Activated CD4-positive, alpha-beta T cell treated with anti-CD3 and anti-CD28 coated beads for 24 hours (primary cell): ENCODE measurements at places on chromosomes 5 and 9.

DNA sequence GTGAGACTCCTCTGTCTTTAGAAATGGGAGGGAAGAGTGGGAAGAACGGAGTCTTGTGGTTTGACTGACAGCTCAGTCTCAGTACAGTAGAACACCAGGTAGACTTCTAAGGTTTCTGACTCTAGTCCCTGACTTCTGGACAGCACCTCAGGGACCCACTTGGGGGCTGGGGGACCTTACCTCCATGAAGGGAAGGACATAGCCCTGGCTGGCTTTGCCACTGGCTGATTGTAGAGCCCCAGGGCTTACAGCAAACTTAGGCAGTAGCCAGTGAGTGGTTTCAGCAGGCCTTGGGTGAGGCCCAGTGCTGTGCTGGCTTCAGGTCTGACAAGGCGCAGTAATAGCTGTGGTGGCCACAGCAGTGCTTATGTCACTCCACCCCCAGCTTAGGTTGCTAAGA, 290.0 kb upstream of the PRR16 start:
- no peak for DNase-seq

GRCh38 chr5:126044111-126044668, 379.0 kb upstream of the GRAMD2B start:
- no peak for DNase-seq

- DNase-seq = no peak
Measured at GRCh38 chr9:37146410-37146809, 26.0 kb downstream of the ZCCHC7 start.

DNA sequence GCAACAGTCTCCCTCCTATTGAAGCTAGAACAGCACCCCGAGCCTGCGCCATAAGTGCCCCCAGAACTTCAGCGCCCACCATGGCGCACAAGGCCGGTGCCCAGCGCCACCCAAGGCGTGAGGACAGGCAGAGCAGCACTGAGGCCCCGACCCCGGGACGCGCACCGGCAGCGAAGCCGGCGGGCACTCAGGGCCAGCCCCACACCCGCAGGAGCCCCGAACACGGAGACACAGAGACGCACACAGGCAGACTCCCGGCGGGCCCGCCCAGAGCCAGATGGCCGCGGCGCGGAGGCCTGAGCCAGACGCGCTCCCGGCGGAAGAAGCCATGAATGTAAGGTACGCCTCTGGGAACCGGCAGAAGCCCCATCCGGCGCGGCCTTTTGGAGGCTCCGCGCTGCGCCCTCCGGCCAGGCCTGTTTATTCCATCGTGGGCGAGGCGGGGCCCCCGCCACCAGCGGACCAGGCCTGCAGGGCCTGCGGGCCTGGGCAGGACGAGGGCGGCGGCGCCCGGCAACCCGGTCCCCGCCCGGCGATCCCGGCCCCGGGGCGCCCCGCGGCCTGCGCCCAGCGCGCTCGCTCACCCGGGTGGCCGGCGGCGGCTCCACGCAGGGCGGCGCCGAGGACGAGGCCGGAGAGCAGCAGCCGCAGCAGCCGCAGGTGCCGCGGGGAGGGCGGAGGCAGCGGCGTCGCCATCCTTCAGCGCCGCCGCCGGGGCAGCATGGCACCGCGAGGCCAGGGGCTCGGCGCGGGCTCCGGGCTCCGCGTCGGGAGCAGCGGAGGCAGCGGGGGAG, 486 bp downstream of the NPDC1 start:
- DNase-seq = no peak

DNA sequence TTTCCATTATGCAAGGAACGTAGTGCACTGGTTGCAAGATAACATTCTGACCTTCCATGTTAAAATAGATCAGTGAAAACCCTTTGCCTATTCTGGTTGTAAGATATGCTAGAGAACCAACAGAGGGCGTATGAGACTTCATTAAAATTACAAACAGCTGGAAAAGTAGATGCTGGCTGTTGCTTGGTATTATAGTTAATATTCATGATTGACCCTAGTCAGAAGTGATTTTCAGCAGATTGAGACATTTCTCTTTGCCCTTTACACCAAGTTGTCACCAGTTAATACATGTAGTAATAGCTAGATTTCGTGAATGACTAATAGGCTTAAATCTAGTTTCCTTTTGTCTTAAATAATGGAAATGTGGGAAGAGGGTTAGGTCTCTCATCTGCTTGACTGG, 13.8 kb upstream of the FGF18 start:
- DNase-seq = no peak

GRCh38 chr9:99008203-99008602, 64.5 kb downstream of the COL15A1 start:
- no peak for DNase-seq

DNA sequence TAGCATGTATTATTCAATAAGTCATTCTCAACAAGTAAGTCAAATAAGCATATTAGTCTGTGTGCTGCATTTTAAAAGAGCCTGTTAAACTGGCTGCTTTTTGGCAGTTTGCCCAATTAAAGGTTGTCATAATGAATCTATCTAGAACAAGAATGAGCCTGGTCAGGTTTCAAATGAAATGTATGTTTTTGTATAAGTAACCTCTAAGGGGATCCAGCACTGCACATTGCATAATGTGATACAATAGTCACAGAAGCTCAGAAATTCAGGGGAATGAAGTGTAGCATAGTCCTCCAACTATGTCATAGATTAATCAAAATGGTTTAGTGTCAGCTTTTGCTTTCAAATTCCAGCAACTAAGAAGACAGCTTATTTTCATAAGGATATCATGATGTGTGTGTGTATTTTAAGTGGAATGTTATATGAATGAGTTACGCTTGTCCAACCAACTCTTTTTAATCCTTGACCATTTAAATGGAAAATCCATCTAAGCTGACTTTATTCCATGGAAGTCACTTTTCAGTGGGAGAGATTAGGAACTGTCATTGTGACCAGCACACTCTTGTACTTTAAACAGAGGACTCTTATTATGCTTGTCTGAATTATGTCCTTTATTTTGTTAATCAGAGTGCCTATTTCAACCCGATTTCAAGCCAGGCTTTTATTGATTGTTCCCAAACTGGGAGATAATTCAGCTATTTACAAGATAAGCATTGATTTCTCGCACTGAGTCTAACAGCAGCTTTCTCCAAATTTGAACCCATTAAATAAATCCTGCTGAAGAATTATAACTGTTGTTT, 283.9 kb upstream of the ADAMTSL1 start:
- DNase-seq = no peak

GRCh38 chr5:102666164-102666946, 88.8 kb upstream of the PAM start:
- DNase-seq = no peak

GRCh38 chr5:138757061-138757776, 4.0 kb downstream of the CTNNA1 start:
- no peak for DNase-seq

- no peak for DNase-seq
Measured at GRCh38 chr9:89467278-89467625, 30.7 kb downstream of the SEMA4D start.

- no peak for DNase-seq
Measured at GRCh38 chr5:77031891-77032290, 1.7 kb downstream of the AGGF1 start.

DNA sequence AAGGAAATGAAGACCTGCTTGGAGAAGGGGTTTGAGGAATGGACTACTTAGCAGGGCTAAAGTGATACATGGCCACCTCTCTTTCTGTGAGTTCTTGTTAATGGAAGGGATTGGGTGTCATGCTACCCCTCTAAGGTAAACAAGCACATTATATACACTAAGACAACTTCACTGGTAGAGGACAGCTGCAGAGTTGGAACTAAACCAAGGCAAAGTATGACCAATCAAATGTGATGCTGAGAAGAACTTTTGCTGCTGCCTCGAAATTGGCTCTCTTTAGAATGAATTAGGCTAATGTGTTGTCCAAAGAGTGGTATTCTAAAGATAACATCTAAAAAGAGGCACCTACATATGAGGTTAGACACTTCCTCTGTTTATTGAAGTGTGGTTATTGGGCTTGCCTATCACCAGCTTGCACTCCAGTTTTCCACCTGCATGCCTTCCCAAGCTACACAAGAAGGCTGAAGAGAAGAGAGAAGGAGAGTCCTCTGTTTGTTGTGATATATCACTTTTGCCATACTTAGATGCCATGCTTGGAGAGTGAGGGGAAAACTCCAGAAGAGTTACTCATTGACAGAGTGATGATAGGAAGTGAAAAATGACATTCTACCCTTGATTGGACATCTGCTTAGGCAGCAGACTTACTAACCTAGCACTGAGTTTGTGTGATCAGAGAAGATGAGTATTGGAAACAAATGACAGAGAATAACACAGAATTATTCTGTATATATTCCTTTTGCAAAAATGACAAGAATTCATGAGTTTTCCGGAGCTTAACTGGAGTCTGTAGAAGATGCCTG, 536.1 kb downstream of the ZNF608 start:
- DNase-seq = no peak

GRCh38 chr5:172902497-172903472, 56.4 kb upstream of the RPL26L1 start:
- no peak for DNase-seq

GRCh38 chr9:106675780-106676179, 187.2 kb upstream of the ZNF462 start:
- DNase-seq = no peak

DNA sequence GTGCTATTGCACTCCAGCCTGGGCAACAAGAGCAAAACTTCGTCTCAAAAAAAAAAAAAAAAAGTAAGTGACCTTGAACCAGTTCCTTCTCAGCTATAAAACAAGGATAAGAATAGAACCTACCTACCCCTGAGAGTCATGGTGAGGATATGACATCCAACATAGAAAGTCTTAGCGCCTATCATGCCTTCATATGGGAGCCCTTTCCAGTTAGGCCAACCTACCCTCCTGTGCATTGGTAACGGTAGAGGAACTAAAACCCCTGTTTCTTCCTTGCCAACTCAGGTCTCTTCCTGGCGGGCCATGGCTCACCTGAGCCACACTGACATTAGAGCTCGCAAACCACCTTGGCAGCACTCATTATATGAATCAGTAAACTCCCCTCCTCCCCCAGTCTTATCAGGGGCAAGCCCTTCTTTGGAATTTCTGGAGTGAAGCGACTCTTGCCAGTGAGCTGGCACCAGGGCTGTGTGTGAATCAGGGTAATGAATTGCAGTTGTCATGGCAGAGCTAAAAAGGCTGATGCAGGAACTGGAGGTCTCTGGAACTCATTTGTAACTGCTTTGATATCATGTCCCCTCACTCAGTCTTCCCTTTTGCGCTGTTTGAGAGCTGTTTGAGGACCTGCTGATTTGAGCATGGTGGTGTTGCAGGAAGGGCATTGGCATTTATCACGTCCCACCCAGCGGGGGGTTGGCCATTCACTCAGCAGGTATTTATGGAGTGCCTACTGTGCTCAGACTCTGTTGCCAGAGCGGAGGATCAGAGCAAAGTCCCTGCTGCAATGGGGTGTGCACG, 10.3 kb downstream of the WWC1 start:
- DNase-seq = no peak

GRCh38 chr5:8561224-8561840, 692.4 kb downstream of the MTRR start:
- no peak for DNase-seq

GRCh38 chr5:148482196-148482595, 98.4 kb downstream of the FBXO38 start:
- DNase-seq = no peak

DNA sequence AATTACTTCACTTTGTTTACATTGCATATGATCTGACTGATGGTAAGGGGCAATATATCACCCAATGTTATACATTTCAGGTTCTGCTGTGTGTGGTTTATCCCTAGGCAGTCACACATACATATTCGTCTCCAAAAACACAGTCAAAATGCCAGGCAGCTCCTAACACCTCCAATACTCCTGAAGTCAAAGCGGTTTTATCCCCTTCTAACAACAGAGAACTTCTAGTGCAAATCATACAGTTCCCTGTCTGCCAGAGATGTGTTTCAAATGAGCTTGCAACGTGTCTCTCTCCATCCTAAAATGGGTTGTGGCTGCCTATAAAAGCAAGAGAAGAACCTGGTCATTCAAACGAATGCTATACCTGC, 328.9 kb downstream of the ELAVL2 start:
- no peak for DNase-seq

GRCh38 chr9:2017331-2018161, 2.4 kb downstream of the SMARCA2 start:
- peak; percentile 44 for DNase-seq

- no peak for DNase-seq
Measured at GRCh38 chr9:26169708-26170107, 491.5 kb upstream of the TUSC1 start.

- DNase-seq = no peak
Measured at GRCh38 chr9:127201071-127201541, 63.5 kb upstream of the GARNL3 start.

DNA sequence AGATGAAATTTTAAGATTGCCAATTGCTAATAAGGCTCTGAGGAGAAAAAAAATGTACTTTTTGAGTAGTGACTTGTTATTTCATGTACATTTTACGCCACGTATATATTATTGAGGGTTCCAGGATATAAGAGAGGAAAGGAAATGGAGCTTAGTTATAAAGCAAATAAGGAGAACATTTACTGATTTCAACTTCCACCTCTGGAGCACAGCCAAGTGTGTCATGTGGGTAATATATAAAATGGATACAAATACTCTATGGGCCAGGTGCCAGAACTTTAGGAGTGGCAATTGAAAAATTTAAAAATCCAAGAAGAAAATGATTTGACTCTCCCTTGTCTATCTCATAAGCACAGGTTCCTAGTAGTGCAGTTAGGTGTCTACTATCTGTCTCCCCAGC, 45.0 kb upstream of the VLDLR start:
- no peak for DNase-seq

- DNase-seq = no peak
Measured at GRCh38 chr9:100455470-100455869, 17.5 kb upstream of the TMEFF1 start.

GRCh38 chr9:93223260-93224180, 39.6 kb downstream of the WNK2 start:
- DNase-seq = no peak

GRCh38 chr5:148457183-148457620, 73.4 kb downstream of the FBXO38 start:
- DNase-seq = peak; percentile 6

DNA sequence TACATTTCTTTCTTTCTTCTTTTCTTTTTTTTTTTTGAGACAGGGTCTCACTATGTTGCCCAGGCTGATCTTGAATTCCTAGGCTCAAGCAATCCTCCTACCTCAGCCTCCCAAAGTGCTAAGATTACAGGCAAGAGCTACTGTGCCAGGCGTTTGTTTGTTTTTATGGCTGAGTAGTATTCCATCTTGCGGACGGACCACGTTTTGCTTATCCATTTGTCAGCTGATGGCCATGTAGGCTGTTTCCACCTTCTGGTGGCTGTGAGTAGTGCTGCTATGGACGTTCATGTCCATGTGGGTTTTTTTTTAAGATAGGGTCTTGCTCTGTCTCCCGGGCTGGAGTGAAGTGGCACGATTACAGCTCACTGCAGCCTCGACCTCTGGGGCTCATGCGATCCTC, 2.5 kb downstream of the DOK3 start:
- no peak for DNase-seq

- DNase-seq = no peak
Measured at GRCh38 chr9:135618866-135619598, 20.3 kb downstream of the GLT6D1 start.

- DNase-seq = no peak
Measured at GRCh38 chr5:176994460-176995121, 12.0 kb downstream of the UIMC1 start.
